GM23248 (cell line): ENCODE measurements at places on chromosomes 1 and 21. TPM values are rescaled to one million over a fixed set of nuclear protein-coding genes. Genes with fewer than 3 reads are reported as not detected.

DNA sequence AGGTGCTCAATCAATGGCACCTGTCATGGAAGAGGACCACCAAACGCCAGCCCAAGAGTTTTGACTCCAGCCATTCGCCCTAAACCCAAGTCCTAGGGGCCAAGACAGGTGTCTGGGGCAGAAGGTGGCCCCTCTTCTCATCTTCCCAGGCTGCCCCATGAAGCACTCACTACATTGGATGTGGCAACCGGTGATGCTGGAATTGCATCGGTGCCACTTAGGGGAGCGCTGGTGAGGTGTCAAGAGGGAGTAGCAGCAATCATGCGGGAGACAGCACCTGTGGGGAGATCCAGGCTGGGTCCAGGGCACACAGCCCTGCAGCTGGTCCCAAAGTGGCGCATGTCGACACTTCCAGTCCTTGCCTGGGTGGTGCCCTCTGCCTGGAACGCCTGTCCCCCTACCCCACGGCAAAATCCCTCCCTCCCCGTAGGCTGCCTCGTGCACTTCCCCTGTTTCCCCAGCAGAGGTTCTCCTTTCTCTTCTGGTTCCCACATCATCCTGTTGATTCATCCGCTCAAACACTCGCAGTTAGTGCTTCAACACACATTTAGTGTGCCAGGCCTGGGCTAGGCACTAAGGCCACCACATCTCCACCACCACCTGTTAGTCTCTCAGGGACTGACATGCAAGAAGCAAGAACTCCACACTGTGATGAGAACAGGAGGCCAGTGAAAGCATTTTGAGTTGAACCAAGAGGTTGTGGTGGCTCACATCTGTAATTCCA lies 18.5 kb downstream of the PLA2G2D start:
- DNase-seq: peak; percentile 84
- no peaks in the 10 kb centered on the region for H3K27me3 ChIP-seq
- H3K4me3 ChIP-seq: no peak overlapping the region
- peaks cover 16% of the 10 kb centered on the region for H3K4me1 ChIP-seq
- no peak overlapping the region for H3K27ac ChIP-seq

GRCh38 chr1:169906938-169907337 lies 13.2 kb upstream of the SCYL3 start:
- no peak overlapping the region for H3K27ac ChIP-seq
- no peaks in the 10 kb centered on the region for H3K36me3 ChIP-seq
- peak; percentile 61 for DNase-seq
- H3K4me3 ChIP-seq: no peak overlapping the region
- H3K4me1 ChIP-seq: no peaks in the 10 kb centered on the region

Gene GNL2
- total RNA-seq: 39.3 and 53.6 TPM in 2 replicates

Gene ZNF593OS
- total RNA-seq: not detected in 2 replicates

- no peak overlapping the region for H3K4me3 ChIP-seq
- H3K27me3 ChIP-seq: no peaks in the 10 kb centered on the region
- H3K27ac ChIP-seq: no peak overlapping the region
- H3K4me1 ChIP-seq: no peaks in the 10 kb centered on the region
- DNase-seq: no peak
Observed at GRCh38 chr1:102566182-102566581, 542.1 kb downstream of the COL11A1 start.

Gene NCMAP
- total RNA-seq: not detected in 2 replicates

- H3K4me1 ChIP-seq: no peaks in the 10 kb centered on the region
- H3K36me3 ChIP-seq: no peaks in the 10 kb centered on the region
- no peak overlapping the region for H3K27ac ChIP-seq
- no peak overlapping the region for H3K4me3 ChIP-seq
- no peak for DNase-seq
Observed at GRCh38 chr1:29826646-29827045, 590.3 kb downstream of the PTPRU start.

- H3K4me1 ChIP-seq: no peaks in the 10 kb centered on the region
- peak; percentile 88 for DNase-seq
- H3K27ac ChIP-seq: no peak overlapping the region
- H3K27me3 ChIP-seq: peaks cover 12% of the 10 kb centered on the region
Observed at GRCh38 chr21:31866077-31866511, 6.7 kb upstream of the HUNK start.

- no peak overlapping the region for H3K27ac ChIP-seq
- no peaks in the 10 kb centered on the region for H3K27me3 ChIP-seq
- peaks cover 11% of the 10 kb centered on the region for H3K36me3 ChIP-seq
- DNase-seq: no peak
Observed at GRCh38 chr1:86365896-86366295, 30.2 kb downstream of the ODF2L start.

Gene SRP9
- 321 and 446 TPM in 2 replicates for total RNA-seq

- H3K27me3 ChIP-seq: no peaks in the 10 kb centered on the region
- H3K4me3 ChIP-seq: peak overlapping the region; percentile 72
- peak overlapping the region; percentile 88 for H3K27ac ChIP-seq
- peak; percentile 96 for DNase-seq
Observed at GRCh38 chr1:59061876-59062275, 235.0 kb upstream of the FGGY start.

DNA sequence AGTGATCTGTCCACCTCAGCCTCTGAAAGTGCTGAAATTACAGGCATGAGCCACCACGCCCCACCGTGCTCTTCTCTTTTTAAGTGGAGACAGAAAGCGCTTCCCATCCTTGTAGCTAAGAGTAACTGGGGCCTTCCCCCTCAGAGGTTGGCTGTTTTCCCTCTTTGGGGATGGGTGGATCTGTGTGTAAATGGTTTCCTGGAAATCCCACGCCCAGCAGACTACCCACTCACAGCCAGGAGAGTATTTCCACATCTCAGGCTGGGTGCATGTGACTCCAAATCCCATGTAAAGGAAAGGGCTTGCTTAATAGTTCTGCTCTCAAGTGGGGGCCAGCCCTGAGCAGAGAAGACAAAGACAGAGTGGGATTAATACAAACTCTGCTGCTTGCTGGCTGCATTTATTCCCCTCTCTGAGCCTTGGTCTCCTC lies 19.6 kb upstream of the TCEA3 start:
- H3K27ac ChIP-seq: peak overlapping the region; percentile 68
- no peaks in the 10 kb centered on the region; the same call in 1 of the 2 replicates for H3K36me3 ChIP-seq
- H3K4me3 ChIP-seq: no peak overlapping the region
- peaks cover 14% of the 10 kb centered on the region for H3K4me1 ChIP-seq
- H3K27me3 ChIP-seq: no peaks in the 10 kb centered on the region

- no peak overlapping the region for H3K27ac ChIP-seq
- no peaks in the 10 kb centered on the region for H3K4me1 ChIP-seq
- H3K4me3 ChIP-seq: no peak overlapping the region
- DNase-seq: no peak
- H3K27me3 ChIP-seq: no peaks in the 10 kb centered on the region
Observed at GRCh38 chr1:95583661-95584210, 349.7 kb downstream of the RWDD3 start.

GRCh38 chr1:241962153-241962552 lies 4.6 kb downstream of the BECN2 start:
- no peak overlapping the region for H3K4me3 ChIP-seq
- no peaks in the 10 kb centered on the region for H3K36me3 ChIP-seq
- H3K27me3 ChIP-seq: no peaks in the 10 kb centered on the region
- no peak overlapping the region for H3K27ac ChIP-seq
- no peak for DNase-seq

DNA sequence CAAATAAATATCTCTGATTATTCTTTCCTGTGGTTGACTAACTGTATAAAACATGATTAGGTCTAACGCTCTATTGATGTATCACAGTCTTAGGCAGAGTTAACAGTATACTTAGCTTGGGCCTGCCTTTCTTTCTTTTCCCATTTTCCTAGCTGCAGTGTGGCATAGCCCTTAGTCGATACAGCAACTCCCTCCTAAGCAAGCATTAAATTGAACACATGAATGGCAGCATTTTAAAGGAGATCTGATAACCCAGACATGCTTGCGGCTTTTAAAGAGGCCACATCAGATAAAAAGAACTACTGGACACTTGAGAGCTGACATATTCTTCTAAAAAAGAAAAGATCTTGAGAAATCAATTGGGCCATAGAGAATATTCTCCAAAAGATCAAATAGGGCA lies 312.0 kb upstream of the TMPRSS15 start:
- H3K36me3 ChIP-seq: no peaks in the 10 kb centered on the region
- no peaks in the 10 kb centered on the region for H3K4me1 ChIP-seq
- no peak for DNase-seq
- no peak overlapping the region for H3K27ac ChIP-seq
- H3K27me3 ChIP-seq: no peaks in the 10 kb centered on the region

GRCh38 chr21:42614811-42615351 lies 38.5 kb upstream of the PDE9A start:
- H3K27me3 ChIP-seq: peaks cover 32% of the 10 kb centered on the region
- H3K4me3 ChIP-seq: no peak overlapping the region
- no peaks in the 10 kb centered on the region for H3K36me3 ChIP-seq
- peak; percentile 29 for DNase-seq

Gene KCNE2
- not detected in 2 replicates for total RNA-seq

- no peaks in the 10 kb centered on the region for H3K27me3 ChIP-seq
- no peaks in the 10 kb centered on the region for H3K36me3 ChIP-seq
- peaks cover 10% of the 10 kb centered on the region for H3K4me1 ChIP-seq
- peak; percentile 58 for DNase-seq
- H3K4me3 ChIP-seq: no peak overlapping the region
Observed at GRCh38 chr1:224700918-224701531, 84.9 kb downstream of the CNIH3 start.

- no peak within 1 kb of the TSS for H3K27ac ChIP-seq
- no peaks in the 10 kb centered on the region for H3K27me3 ChIP-seq
- no peaks in the 10 kb centered on the region for H3K36me3 ChIP-seq
- H3K4me3 ChIP-seq: no peak within 1 kb of the TSS
- H3K4me1 ChIP-seq: no peaks in the 10 kb centered on the region
Observed at GRCh38 chr1:1073743-1074587, at the start of gene RNF223. Gene RNF223 (minus strand): TSS chr1:1074306. CDS start chr1:1072566, 1,740 bp downstream.

- no peak overlapping the region for H3K27ac ChIP-seq
- H3K4me3 ChIP-seq: no peak overlapping the region
- no peaks in the 10 kb centered on the region for H3K36me3 ChIP-seq
- peaks cover 4% of the 10 kb centered on the region for H3K4me1 ChIP-seq
- peaks cover 26% of the 10 kb centered on the region for H3K27me3 ChIP-seq
Observed at GRCh38 chr1:2446394-2446793, 29.7 kb upstream of the PLCH2 start.

Gene MAN1C1
- 0.51 and 1.1 TPM in 2 replicates for total RNA-seq

- no peak overlapping the region for H3K4me3 ChIP-seq
- no peaks in the 10 kb centered on the region for H3K27me3 ChIP-seq
- H3K36me3 ChIP-seq: no peaks in the 10 kb centered on the region
- no peak overlapping the region for H3K27ac ChIP-seq
Observed at GRCh38 chr1:51605961-51606723, 10.8 kb upstream of the OSBPL9 start.

DNA sequence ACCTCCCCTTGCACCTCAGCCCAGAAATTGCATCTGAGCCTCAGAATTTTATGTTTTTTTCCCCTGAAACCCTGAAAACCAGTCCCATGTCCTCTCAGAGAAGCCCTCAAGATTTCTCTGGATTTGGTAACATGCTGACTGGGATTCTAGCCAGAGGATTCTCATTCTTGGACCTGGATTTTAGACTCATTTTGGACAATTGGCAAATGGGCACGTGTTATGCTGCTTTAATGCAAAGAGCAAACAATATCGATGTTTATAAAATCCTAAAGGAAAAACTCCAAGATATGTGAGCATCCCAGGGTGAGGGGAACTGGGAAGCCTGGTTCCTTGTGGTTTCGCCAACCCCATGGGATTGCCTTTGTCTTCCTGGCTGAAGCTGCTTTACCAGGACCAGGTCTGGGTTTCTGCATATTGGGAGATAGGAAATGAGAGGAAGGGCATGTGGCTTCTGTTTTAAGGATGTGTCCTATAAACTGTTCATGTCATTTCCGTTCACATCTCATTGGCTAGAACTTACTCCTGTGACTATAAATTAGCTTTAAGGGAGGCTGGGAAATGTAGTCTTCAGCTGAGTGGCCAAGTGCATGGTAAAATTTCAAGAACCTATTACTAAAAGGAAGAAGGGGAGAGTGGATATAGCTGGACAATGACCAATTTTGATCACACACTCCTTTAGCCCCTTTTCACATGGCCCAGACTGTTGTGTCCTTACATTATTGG lies 27.2 kb upstream of the BCL10 start:
- no peaks in the 10 kb centered on the region for H3K27me3 ChIP-seq
- H3K27ac ChIP-seq: peak overlapping the region; percentile 39
- peaks cover 23% of the 10 kb centered on the region for H3K4me1 ChIP-seq
- H3K36me3 ChIP-seq: no peaks in the 10 kb centered on the region
- DNase-seq: peak; percentile 58
- H3K4me3 ChIP-seq: no peak overlapping the region

DNA sequence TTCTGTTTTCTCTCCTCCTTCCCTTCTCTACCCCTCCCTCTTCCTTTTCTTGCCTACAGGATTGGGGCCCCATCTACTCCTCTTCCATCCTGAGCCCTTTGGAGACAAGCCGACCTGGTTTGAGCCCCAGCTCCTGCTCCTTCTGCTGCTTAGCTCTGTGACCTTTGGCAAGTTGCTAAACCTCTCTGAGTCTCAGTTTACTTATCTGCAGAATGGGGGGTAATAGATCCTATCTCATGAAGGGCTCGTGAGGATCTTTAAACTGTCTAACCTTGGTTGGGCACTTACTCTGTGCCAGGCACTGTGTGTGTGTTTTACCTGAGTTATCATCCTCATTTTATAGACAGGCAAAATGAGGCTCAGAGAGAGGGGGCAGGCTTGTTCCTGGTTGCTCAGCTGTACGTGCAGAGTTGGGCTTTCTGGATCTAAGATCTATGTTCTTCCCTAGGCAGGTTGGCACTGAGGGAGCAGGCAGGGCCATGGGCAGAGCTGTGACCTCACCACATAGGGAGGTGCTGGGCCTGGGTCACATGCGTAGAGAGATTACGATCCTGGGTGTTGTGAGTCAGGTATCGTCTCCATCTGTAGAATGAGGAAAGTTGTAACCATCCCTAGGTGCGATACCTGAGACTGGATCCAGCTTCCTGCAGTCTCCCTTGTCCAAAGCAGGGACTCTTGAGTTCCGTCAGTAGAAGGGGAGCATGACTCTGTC lies 58.5 kb downstream of the FOXO6 start:
- H3K27ac ChIP-seq: no peak overlapping the region
- no peak overlapping the region for H3K4me3 ChIP-seq
- peaks cover 10% of the 10 kb centered on the region; the same call in 1 of the 2 replicates for H3K4me1 ChIP-seq
- no peak for DNase-seq
- no peaks in the 10 kb centered on the region for H3K36me3 ChIP-seq
- no peaks in the 10 kb centered on the region for H3K27me3 ChIP-seq

GRCh38 chr1:201456499-201457309 lies 12.3 kb downstream of the PHLDA3 start:
- H3K27me3 ChIP-seq: no peaks in the 10 kb centered on the region
- peak overlapping the region; percentile 50 for H3K4me3 ChIP-seq
- no peaks in the 10 kb centered on the region for H3K36me3 ChIP-seq
- peaks cover 58% of the 10 kb centered on the region for H3K4me1 ChIP-seq
- H3K27ac ChIP-seq: peak overlapping the region; percentile 100

DNA sequence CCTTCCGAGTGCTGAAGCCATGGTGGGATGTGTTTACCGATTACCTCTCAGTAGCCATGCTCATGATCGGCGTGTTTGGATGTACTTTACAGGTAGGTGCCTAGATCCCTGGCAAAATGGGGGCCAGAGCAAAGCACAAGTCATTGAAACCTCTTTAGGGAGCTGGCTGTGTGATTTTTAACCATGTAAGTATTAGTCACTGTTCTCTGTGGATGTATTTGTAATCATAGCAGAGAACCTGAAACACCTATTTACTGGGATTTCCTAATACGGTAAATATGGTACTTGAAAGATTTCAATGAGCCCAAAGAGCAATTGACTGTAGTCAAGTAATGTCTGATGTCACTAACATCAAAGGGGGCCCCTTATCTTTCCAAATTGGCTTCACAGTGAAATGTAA lies 53.6 kb downstream of the LRRC8C start:
- H3K4me3 ChIP-seq: no peak overlapping the region
- H3K4me1 ChIP-seq: no peaks in the 10 kb centered on the region
- H3K27ac ChIP-seq: no peak overlapping the region
- DNase-seq: no peak
